ENCODE measurements at places on chromosomes 5 and 9. TPM values are rescaled to one million over a fixed set of nuclear protein-coding genes. Genes with fewer than 3 reads are reported as not detected.
A peak's percentile ranks its signal among the peaks of the same experiment; 100 is the strongest.

- peaks cover 55% of the 10 kb centered on the region for H3K4me1 ChIP-seq
- no peak for DNase-seq
- H3K27ac ChIP-seq, result peak overlapping the region; percentile 100
- no peaks in the 10 kb centered on the region for H3K36me3 ChIP-seq
- no peaks in the 10 kb centered on the region for H3K27me3 ChIP-seq
- peak overlapping the region; percentile 79 for H3K4me3 ChIP-seq
These were observed 170.0 kb downstream of the AUH start for GRCh38 chr9:91191411-91192380.

SLC4A9 gene
- total RNA-seq, result not detected

GRCh38 chr5:139647506-139648204, 494 bp upstream of the CXXC5 start:
- no peak for DNase-seq
- H3K36me3 ChIP-seq, result no peaks in the 10 kb centered on the region
- H3K27me3 ChIP-seq, result no peaks in the 10 kb centered on the region
- H3K27ac ChIP-seq, result peak overlapping the region; percentile 99

FGD3 gene
- 13.7 TPM for total RNA-seq

C5orf52 gene
- total RNA-seq, result not detected

DNA sequence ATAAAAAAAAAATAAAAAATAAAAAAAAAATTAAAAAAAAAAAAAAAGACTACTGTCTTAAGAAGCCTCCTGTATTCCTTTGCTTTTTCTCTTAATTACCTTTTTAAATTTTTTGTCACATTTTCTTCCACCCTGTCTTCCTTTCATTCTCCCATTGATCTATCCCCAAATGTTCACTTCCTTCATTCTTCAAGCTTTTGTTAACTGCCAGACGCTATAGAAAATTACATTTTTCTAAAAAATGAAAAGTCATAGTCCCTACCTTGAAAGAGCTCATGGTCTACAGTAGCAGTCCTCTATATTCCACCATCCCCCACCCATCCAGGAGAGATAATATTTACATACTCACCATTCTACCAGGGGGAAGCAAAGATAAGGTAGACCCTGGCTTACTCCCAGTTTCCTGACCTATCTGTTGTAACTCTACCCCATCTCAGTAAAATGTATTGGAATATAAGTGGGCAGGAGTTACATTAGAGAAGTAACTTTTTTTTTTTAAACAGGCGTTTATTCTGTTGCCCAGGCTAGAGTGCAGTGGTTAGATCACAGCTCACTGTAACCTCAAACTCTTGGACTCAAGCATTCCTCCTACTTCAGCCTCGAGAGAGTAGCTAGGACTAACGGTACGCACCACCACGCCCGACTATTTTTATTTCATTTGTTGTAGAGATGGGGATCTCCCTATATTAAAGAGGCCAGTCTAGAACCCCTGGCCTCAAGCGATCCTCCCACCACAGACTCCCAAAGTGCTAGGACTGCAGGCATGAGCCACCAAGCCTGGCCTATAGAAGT, 3.8 kb upstream of the PRKAA1 start:
- no peak overlapping the region for H3K4me3 ChIP-seq
- H3K27me3 ChIP-seq, result no peaks in the 10 kb centered on the region
- no peak overlapping the region for H3K27ac ChIP-seq
- peaks cover 14% of the 10 kb centered on the region for H3K4me1 ChIP-seq
- no peaks in the 10 kb centered on the region for H3K36me3 ChIP-seq

GPR151 gene
- not detected for total RNA-seq

GRCh38 chr5:96629774-96630173, 32.4 kb upstream of the CAST start:
- no peaks in the 10 kb centered on the region for H3K36me3 ChIP-seq
- no peak overlapping the region for H3K27ac ChIP-seq

ADAMTSL2 gene
- total RNA-seq, result 2.8 TPM

DNA sequence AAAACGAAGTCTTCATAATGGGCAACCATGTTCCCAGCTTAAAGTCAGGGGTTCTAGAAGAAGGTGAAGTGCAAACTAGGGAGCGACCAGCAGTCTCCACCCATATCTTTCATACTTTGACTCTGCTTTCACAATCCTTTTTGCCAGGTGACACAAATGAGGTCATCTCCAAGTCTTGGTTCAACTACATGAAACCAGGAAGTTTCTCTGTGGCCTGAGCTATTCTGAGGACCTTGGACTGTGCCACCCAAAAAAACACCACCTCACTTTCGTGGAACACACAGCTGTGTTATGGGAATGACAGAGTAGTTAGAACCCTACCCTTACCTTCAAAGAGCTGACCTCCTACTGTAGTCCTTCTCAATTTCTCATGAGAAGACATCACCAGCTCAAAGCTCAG, 309.2 kb downstream of the AGTPBP1 start:
- H3K4me1 ChIP-seq, result no peaks in the 10 kb centered on the region
- no peaks in the 10 kb centered on the region for H3K36me3 ChIP-seq
- DNase-seq, result no peak

DNA sequence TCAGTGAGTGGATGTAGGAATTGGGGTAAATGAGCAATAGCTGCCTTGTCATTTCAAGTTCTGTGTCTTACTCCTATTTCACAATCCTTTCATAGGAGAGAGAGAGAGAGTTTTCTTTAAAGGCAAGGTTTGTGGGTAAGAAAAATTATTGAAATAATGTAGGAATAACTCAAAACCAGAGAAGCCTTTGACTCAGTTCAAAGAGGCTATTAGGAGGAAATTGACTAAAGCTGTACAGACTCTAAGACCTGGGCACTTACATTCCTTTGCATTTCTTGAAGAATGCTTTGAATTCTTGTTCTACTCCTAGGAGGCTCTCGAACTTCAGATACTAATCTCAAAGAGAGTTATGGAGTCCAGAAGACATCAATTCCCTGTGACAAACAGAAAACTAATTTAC, 257.1 kb downstream of the FBXL7 start:
- no peak overlapping the region for H3K4me3 ChIP-seq
- H3K4me1 ChIP-seq, result no peaks in the 10 kb centered on the region
- H3K27me3 ChIP-seq, result no peaks in the 10 kb centered on the region
- DNase-seq, result no peak

GRCh38 chr5:13359344-13359743, 585.1 kb downstream of the DNAH5 start:
- DNase-seq, result no peak
- H3K36me3 ChIP-seq, result no peaks in the 10 kb centered on the region
- no peak overlapping the region for H3K27ac ChIP-seq
- no peaks in the 10 kb centered on the region for H3K4me1 ChIP-seq
- no peak overlapping the region for H3K4me3 ChIP-seq
- no peaks in the 10 kb centered on the region for H3K27me3 ChIP-seq

TMEM171 gene
- total RNA-seq, result not detected

GRCh38 chr9:86641970-86642369, 287.8 kb upstream of the TUT7 start:
- no peak overlapping the region for H3K4me3 ChIP-seq
- H3K4me1 ChIP-seq, result no peaks in the 10 kb centered on the region
- no peak overlapping the region for H3K27ac ChIP-seq
- no peaks in the 10 kb centered on the region for H3K27me3 ChIP-seq
- H3K36me3 ChIP-seq, result no peaks in the 10 kb centered on the region

- H3K4me1 ChIP-seq, result peaks cover 6% of the 10 kb centered on the region
- no peak overlapping the region for H3K27ac ChIP-seq
- no peaks in the 10 kb centered on the region for H3K36me3 ChIP-seq
- peak overlapping the region; percentile 67 for H3K4me3 ChIP-seq
These were observed 716 bp downstream of the PROB1 start for GRCh38 chr5:139394123-139394653.

GRCh38 chr9:135747311-135747710, 45.3 kb downstream of the KCNT1 start:
- no peaks in the 10 kb centered on the region for H3K36me3 ChIP-seq
- H3K4me3 ChIP-seq, result no peak overlapping the region
- no peaks in the 10 kb centered on the region for H3K4me1 ChIP-seq
- H3K27ac ChIP-seq, result no peak overlapping the region

- no peaks in the 10 kb centered on the region for H3K36me3 ChIP-seq
- no peak for DNase-seq
- no peak overlapping the region for H3K27ac ChIP-seq
- peaks cover 8% of the 10 kb centered on the region for H3K4me1 ChIP-seq
- no peaks in the 10 kb centered on the region for H3K27me3 ChIP-seq
These were observed 85.2 kb upstream of the HTR4 start for GRCh38 chr5:148739524-148739923.

SEMA6A gene
- total RNA-seq, result 7.4 TPM

DNA sequence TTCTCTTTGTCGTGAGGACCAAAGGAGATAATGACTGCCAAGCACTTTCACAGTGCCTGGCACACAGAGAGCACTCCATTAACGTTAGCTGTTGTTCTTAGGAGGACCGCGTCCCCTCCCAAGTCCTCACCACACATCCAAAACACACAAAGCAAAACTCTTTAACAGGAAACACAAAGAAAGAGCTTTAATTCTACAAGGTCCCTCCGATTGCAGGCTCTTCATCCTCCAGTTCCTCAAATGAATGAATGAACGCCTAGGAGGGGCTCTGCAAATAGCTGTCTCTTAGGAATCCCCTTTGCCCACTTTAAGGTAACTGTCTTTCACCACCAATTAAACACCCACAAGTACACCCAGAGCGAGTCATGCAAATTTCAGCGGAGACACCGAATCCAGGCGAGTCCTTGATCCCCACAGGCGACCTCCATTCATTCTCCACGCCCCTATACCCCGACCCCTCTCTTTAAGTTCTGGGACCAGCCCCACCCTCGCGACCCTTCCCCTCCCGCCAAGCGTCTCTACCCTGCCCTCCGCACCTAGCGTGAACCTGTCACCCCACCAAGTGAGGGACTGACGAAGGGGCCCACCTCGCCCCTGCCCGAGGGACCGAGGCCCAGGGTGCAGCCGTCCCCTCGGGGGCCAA, 644 bp downstream of the TSC1 start:
- no peaks in the 10 kb centered on the region for H3K36me3 ChIP-seq
- H3K27ac ChIP-seq, result peak overlapping the region; percentile 94
- no peak for DNase-seq
- H3K4me1 ChIP-seq, result peaks cover 22% of the 10 kb centered on the region
- peak overlapping the region; percentile 97 for H3K4me3 ChIP-seq
- no peaks in the 10 kb centered on the region for H3K27me3 ChIP-seq

DNA sequence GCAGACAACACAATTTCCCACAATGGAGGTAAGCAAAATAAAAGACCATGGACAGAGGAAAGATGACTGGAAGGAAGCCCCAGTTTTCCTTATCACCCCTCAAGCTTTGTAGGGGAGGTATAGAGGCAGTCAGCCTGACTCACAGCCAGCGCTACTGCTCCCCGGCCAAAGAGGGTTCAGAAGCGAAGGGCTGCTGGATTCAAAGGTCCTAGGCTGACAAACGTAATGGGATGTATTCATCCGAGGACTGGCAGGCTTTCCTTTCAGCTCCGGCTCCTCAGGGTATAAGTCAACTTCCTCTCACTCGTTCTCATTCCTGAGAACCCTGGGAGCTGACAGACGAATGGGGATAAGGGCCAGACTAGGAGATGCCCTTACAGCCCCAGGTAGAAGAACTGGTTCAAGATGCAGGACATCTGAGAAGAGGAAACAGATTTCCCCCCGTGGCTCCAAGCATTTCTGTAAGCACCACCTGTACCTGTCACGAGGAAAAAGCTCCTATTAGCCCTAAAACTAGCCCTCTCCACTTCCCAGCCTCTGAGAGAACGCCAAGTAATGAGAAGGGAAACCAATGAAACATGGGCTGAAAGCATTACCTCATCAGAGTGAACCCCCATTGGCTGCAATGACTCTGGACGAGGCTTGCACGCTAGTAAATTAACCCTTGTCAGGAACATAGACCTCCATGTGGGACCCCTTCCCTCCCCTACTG, 22.1 kb upstream of the FAM13B start:
- no peaks in the 10 kb centered on the region for H3K27me3 ChIP-seq
- DNase-seq, result no peak
- peaks cover 33% of the 10 kb centered on the region for H3K4me1 ChIP-seq
- peak overlapping the region; percentile 31 for H3K27ac ChIP-seq

TPM2 gene
- 4,158 TPM for total RNA-seq

DNA sequence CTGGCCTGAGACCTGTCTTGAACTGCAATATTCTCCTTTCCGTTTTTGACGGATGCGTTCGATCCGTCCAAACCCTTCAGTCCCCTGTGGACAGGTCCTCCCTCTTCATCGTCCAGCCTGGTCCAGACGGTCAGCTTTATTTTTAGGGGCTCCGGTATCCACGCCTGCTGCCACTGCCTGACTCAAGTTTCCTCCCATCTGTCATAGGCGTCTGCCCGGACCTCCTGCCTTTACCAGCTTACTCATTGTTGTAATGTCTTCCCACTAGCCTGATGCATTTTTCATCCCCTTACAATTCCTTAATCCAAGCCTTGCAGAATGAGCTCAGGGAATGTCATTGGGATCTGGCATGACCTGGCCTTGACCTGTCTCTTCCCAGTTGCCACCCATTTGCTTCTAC, 145.8 kb downstream of the TENT4A start:
- no peaks in the 10 kb centered on the region for H3K27me3 ChIP-seq
- no peaks in the 10 kb centered on the region for H3K4me1 ChIP-seq
- no peaks in the 10 kb centered on the region for H3K36me3 ChIP-seq

DNA sequence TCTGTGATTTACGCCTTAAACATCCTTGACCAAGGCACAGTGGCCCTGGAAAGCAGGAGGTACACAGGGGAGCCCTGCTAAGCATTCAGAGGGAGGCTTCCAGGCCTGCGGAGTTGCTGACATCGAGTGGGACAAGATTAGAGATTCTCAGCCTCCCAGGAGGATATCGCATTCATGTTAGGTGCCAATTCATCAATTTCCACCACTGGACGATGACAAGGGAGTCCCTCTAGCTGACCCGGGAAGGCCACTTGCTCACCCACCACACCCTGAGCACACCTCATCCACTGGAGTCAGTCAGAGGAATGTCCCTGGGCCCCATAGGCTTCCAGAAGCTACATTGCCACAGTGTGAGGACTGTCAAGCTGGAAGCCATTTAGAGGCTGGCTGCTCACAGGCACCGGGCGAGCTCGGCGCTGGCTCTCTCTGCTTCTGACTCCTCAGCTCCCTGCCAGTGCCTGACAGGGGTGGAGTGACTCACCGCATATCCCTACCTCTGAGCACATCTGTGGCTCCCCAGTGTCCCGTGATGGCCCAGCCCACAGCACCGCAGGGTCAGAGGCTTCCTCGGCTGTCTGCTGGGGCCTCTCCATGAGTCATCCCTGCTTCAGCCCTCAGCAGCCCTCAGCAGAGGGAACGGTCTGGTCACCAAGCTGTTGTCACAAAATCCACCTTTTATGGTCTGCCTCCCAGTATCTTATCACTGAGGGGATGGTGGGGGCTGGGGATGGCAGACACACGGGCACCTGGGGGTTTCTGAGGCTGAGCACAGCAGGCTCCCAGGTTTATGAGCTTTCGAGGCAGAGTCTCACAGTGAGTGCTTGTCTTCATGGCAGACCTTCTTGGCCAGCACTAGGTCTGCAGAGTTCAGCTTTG, 117.5 kb downstream of the ZNF608 start:
- no peak overlapping the region for H3K27ac ChIP-seq
- H3K4me3 ChIP-seq, result no peak overlapping the region
- DNase-seq, result no peak

- DNase-seq, result no peak
- H3K4me1 ChIP-seq, result no peaks in the 10 kb centered on the region
- no peak overlapping the region for H3K27ac ChIP-seq
- no peak overlapping the region for H3K4me3 ChIP-seq
- H3K36me3 ChIP-seq, result no peaks in the 10 kb centered on the region
These were observed 100.3 kb downstream of the PJA2 start for GRCh38 chr5:109309326-109310063.

KLHL9 gene
- 14.9 TPM for total RNA-seq

GRCh38 chr5:10761933-10762775, 1.1 kb upstream of the DAP start:
- peak overlapping the region; percentile 86 for H3K4me3 ChIP-seq
- H3K27ac ChIP-seq, result peak overlapping the region; percentile 94
- H3K4me1 ChIP-seq, result peaks cover 42% of the 10 kb centered on the region
- H3K36me3 ChIP-seq, result no peaks in the 10 kb centered on the region
- no peak for DNase-seq

PSIP1 gene
- 100 TPM for total RNA-seq

LCP2 gene
- total RNA-seq, result 56.9 TPM
